HFFc6 (cell line): ENCODE measurements at places on chromosomes 3 and 15.

DNA sequence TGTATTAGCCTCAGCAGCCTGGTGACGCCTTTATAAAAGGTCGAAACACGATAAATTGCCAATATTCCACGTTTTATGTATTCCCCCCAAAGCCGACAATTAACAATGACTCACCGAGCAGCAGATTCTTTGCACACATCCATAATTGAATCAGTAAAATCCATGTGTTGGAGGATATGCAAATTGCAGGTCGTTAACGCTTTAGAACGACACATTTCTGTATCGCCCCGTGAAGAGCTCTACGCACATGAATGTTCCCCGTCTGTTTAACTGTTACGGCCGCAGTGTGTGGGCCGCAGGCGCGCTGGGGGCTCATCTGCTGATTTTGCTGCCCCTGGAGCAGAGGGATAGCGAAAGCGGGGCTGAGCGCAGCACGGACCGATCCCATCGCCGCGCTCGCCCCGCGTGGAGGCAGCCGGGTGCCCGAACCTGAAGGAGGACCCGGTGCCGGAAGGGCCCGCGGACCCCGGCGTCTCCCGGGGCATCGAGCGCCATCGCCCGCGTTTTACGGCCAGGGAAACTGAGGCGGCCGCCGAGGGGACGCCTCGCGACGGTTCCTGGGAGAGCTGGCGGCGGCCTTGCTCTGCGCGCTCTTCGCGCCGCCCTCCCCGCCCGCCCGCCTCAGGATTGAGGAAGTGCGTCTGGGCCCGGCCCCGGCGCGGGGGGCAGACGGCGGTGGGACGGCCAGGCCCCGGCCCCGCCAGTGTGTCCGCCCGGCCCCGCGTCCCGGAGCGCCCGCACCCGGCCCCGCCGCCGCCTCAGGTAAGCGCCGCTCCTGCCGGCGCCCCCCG lies at the start of gene LRRK1:
Gene LRRK1, plus strand, starts transcription at position 668 of the 791 bp plus-strand sequence. CDS start 5,276 bp downstream, outside the sequence.
- no peak for DNase-seq

DNA sequence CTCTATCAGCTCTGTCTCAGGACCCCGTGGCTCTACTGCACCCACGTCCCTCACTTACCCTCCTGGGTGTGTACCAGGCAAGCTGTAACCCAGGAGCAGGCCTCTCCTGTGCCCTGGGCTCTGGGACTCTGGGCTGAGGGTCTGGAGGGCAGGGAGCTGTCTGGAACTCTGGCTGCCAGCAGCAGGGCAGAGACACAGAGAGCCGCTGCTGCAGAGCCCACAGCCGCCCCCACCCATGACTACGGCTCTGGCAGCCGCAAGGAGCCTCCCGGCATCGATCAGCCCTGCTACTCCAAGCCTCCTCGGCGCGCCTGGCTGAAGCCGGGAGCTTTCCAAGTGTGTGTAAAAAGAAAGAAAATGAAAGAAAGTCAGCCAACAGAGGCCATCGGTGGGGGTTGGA lies 103.7 kb upstream of the ATP2B2 start:
- no peak for DNase-seq

GRCh38 chr3:25508901-25509300 lies 80.8 kb downstream of the RARB start:
- peak; percentile 24 for DNase-seq

- peak; percentile 62 for DNase-seq
Observed at GRCh38 chr3:114745322-114746240, 401.5 kb downstream of the ZBTB20 start.

DNA sequence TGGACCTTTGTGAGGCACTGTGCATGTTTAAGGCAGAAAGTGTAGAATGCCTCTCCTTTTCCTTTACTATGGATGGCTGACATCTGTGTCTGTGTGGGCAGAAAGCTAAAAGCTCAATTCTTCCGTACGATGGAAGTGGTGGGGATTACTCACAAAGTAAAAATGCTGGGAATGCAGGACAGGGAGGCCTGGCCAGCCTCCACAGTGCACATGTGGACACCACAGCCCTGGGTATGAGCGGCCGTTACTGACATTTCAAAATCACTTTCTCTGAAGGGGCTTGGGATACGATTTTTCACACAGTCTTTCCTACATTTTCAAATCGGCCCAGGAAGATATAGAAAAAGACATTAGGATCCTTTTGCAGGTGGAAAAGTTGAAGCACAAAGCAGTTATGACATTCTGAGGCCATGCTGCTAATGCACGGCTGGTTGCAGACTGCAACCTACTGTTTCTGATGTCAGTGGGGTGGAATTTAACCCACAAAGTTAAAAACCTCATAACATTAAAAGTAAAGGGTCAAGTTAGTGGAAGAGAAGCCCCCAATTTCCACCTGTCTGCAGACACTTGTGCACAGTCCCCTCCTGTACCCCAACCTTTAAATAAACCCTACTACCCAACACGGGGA lies 27.9 kb downstream of the EHD4 start:
- DNase-seq: peak; percentile 82

- peak; percentile 55 for DNase-seq
Observed at GRCh38 chr3:120438665-120439370, 12.0 kb downstream of the FSTL1 start.

DNA sequence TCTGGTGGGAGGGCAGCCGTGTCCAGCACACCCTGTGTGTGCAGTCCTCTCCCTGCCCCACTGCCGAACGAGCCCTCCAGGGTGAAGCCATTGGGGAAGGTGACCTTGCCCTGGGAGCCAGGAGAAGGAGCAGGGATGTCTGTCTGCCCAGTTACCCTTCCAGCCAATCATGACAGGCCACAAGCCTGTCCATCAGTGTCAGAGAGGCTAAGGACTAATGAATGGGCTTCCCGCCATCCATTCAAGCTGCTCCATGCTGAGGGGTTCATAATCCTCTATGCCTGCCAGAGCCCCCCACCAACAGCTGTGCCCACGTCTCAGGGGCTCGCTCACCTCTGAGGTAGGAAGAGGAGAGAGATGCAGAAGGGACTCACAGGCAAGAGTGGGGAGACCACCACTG lies 15.2 kb downstream of the ALS2CL start:
- no peak for DNase-seq

- DNase-seq: no peak
Observed at GRCh38 chr3:133655731-133656515, 5.8 kb downstream of the TOPBP1 start.

DNA sequence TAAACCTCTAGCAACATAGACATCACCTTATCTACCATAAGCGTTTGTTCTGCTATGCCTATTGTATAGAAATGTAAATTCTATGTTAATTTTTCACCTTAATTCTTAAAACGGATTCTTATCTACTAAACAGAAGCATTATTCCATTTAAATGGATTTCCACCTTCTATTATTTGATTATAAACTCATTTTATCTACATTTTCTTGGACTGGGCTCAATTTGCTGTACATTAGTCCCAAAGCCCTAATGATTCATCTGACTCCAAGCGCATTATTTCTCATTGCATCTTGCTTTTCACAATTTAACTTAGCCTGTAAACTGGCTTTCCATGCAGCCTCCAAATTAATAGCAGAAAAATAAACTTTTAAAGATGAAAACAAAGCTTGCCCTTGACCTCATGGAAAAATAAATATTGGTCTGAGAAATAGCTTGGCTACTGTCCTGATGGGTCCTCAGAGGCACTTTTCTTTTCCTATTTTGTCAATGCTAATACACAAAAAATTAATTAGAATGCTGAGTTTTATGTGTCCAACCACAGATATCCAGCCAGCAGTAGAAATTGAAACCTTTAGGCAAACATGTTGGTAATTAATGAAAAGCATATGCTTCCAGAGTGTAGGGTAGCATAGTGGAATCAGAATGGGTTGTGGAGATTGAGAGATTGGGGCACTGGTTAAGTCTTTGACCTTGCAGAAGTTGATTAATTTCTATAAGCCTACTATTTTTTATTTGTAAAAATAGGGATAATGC lies 81.4 kb upstream of the CFAP20DC start:
- DNase-seq: no peak

GRCh38 chr3:11074451-11074850 lies 79.8 kb upstream of the HRH1 start:
- no peak for DNase-seq

- DNase-seq: no peak
Observed at GRCh38 chr15:43975770-43976169, 149.0 kb downstream of the WDR76 start.

- DNase-seq: no peak
Observed at GRCh38 chr15:89864958-89865739, 28.6 kb downstream of the AP3S2 start.

DNA sequence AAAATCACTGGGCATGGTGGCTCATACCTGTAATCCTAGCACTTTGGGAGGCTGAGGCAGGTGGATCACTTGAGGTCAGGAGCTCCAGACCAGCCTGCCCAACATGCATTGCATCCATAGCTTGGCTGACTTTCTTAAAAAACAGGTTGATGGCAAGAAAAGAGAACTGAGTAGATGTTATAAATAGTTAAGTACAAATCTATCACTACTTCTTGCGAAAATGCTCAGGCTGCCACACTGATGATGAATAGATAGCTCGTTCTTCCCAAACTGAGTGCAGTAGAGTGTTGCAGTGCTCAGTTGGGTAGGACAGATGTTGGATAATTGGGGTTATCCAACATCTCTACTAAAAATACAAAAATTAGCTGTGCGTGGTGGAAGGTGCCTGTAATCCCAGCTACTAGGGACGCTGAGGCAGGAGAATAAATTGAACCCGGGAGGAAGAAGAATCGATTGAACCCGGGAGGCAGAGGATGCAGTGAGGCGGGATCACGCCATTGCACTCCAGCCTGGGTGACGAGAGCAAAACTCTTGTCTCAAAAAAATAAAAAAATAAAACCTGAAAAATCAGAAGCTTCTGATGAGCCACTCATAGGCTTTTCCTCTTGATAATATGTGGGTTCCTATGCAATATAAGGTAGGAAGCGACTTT lies 1.2 kb downstream of the BTLA start:
- no peak for DNase-seq

GRCh38 chr3:49399461-49399860 lies 12.3 kb downstream of the RHOA start:
- DNase-seq: no peak

DNA sequence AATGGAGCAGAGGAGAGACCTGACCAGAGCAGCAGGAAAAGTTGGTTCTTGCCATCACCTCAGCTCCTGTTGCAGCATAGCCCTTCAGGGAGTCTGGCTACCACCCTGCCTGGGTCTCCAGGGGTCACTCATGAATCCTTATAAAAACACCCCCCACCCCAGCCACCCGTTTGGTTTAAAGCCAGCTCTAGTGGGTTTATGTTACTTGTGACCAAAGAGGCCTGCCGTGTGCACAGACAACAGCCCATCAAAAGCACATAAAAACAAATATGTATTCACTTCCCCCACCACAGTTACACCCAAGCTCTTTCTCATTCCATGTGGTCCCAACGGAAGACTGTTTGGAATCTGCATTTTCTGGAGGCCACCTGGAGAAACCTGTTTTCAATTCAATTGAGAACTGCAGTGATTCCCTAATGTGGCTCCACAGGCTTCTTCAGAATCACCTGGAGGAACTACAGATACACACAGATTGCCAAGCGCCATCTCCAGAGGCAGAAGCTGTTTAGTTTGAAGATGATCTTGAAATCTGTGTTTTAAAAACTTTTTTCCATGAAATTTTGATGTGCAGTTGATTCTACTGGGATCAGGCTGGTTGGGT lies 13.8 kb downstream of the FOXL2 start:
- DNase-seq: no peak

GRCh38 chr15:101549647-101550046 lies 60.1 kb upstream of the PCSK6 start:
- DNase-seq: no peak
